ENCODE measurements at places on chromosomes 11 and 22. TPM values are rescaled to one million over a fixed set of nuclear protein-coding genes. Genes with fewer than 3 reads are reported as not detected.

DNA sequence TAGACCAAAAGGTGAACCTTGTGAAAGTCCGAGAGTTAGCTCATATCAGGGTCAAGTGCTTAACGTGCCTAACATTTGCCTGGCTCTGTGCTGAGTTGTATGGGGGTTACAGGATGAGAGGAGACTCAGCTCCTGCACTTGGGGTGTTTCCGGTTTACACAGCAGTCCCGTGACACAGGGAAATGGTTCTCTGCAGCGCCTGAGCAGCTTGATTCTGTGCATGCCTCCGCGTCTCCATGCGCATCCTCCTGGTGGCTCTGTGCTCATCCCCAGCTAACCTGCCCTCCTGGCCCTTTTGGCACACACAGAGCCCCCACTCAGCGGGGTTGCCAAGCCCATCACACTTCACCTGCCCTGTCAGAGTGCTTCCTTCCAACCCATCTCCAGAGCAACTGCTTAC, 238.3 kb upstream of the TBCEL start:
- DNase-seq = no peak

- no peak for DNase-seq
Measured at GRCh38 chr22:22910272-22911240, 22.9 kb downstream of the IGLL5 start.

DNA sequence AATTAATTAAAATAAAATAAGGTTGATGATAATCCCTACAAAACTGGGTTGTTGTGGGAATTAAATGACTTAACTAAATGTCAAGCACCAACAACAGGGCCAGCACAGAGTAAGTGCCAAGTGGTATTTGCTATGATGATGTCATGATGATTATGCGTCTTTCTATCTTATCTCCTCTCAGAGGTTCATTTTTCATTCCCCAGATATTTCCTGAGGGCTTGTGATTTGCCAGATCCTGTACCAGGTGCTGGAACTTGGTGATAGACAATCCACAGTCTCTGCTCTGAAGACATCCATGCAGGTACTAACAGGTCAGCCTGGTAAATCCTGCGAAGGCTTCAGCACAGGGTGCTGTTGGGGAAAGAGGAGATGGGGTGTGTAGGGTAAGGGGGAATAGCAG, 8.1 kb upstream of the MYH9 start:
- DNase-seq = no peak

GRCh38 chr22:47394504-47395440, 632.3 kb downstream of the TBC1D22A start:
- no peak for DNase-seq

GRCh38 chr11:88337181-88337986, at the start of gene CTSC:
Gene CTSC, minus strand, starts transcription at chr11:88337736. Its CDS starts 64 bp downstream, at chr11:88337672.
- DNase-seq = peak; percentile 98

GRCh38 chr11:114915871-114916805, 237.8 kb downstream of the NXPE2 start:
- DNase-seq = no peak

DNA sequence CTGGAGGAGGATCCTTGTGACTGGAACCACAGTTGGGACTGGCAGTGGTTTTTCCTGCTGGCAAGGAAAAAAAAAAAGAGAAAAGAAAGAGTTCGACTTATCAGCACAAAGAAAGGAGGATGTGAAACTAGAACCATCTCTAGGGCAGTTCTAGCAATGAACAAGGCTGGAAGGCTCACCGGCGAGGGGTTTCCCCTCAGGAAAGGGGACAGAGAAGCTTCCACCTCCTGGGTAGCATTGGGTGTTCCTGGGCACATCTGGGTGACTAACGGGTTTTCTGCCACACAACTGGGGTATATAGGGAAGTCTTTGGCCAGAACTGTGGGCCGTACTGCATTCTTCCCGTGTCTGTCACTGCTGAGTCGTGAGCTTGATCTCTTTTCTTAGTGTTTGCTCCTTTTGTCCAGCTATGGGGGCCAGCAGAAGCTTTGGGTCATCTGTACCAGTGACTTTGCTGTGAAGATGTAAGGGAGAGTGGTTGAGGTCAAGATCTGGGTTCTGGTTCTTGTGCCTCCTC, 109.4 kb upstream of the OR4B1 start:
- no peak for DNase-seq

ALKBH3 gene
- 14.2 TPM for total RNA-seq

RIC3 gene
- total RNA-seq = 11.7 TPM

GNG3 gene
- not detected for total RNA-seq

ARL14EP gene
- 38.9 TPM for total RNA-seq
